ENCODE measurements at places on chromosomes 4 and X.

DNA sequence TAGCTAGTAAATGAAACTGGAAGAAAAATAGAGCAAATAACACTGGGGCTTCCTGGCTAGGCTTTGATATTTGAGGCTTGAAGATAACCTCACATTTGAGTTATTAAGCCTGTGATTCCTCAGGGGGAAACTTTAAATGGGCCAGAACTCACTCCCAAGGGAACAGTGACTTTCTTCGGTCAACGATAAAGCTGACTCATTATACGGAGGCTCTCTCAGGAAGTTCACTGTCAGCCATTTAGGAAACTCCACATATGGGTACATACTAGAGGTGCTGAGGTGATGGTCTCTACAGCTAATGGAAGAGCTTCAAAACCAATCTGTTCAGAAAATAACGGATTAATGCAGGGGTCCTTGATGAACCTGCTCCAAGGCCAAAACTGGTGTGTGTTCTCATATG lies 120.8 kb downstream of the SH2D1A start:
- no peak for DNase-seq

GRCh38 chr4:93748373-93749291 lies 79.9 kb upstream of the ATOH1 start:
- no peak for DNase-seq

GRCh38 chr4:166527500-166527899 lies 654.5 kb downstream of the TLL1 start:
- DNase-seq = no peak

- DNase-seq = no peak
These were observed 44.3 kb downstream of the RASGEF1B start for GRCh38 chr4:81427344-81427821.
